HepG2 (cell line): ENCODE measurements at places on chromosomes 5 and 9. TPM values are rescaled to one million over a fixed set of nuclear protein-coding genes. Genes with fewer than 3 reads are reported as not detected.

The TBCA gene
- total RNA-seq: 309 and 398 TPM in 2 replicates

The OTP gene
- not detected in 2 replicates for total RNA-seq

The MSX2 gene
- total RNA-seq: not detected in 2 replicates

The MAP1B gene
- total RNA-seq: 6.2 and 12.6 TPM in 2 replicates

The TNC gene
- total RNA-seq: not detected in 2 replicates

The TAF11L6 gene
- total RNA-seq: not detected in 2 replicates

The PPP2R2B gene
- total RNA-seq: not detected in 2 replicates

The FCN1 gene
- not detected in 2 replicates for total RNA-seq

The ADGRV1 gene
- 0.84 and 1.7 TPM in 2 replicates for total RNA-seq

The GLRA1 gene
- not detected in 2 replicates for total RNA-seq

The SPINK4 gene
- 0.53 and 0.98 TPM in 2 replicates for total RNA-seq

The AP3S1 gene
- 85.9 and 88.8 TPM in 2 replicates for total RNA-seq

The MYMK gene
- total RNA-seq: not detected in 2 replicates

The SLIT3 gene
- total RNA-seq: not detected in 2 replicates

The ECSCR gene
- not detected in 2 replicates for total RNA-seq

The MARCOL gene
- not detected in 2 replicates for total RNA-seq

The WWC1 gene
- total RNA-seq: 17.3 and 17.9 TPM in 2 replicates

The TNFAIP8 gene
- 11.2 and 14.9 TPM in 2 replicates for total RNA-seq
